G401 (cell line): ENCODE measurements at places on chromosomes 3 and 15. TPM values are rescaled to one million over a fixed set of nuclear protein-coding genes. Genes with fewer than 3 reads are reported as not detected.

The C3orf49 gene
- not detected in 2 replicates for total RNA-seq

The MED12L gene
- not detected in 2 replicates for total RNA-seq

The RPP25 gene
- 28.8 and 31.8 TPM in 2 replicates for total RNA-seq

The WDR5B gene
- 1.5 and 3.5 TPM in 2 replicates for total RNA-seq

The ATP8B4 gene
- total RNA-seq, result 3.5 TPM in 1 of 2 replicates, not detected in the other

The LEKR1 gene
- total RNA-seq, result not detected in 2 replicates

The CCR1 gene
- 16.2 and 23.0 TPM in 2 replicates for total RNA-seq

The GPR87 gene
- 0.20 TPM in 1 of 2 replicates, not detected in the other for total RNA-seq

The TMOD2 gene
- total RNA-seq, result 0.03 TPM in 1 of 2 replicates, not detected in the other

The MNS1 gene
- total RNA-seq, result 1.3 and 2.1 TPM in 2 replicates

The DENND4A gene
- 3.8 and 12.2 TPM in 2 replicates for total RNA-seq

The IL12A gene
- 0.49 and 1.4 TPM in 2 replicates for total RNA-seq

The RARRES1 gene
- not detected in 2 replicates for total RNA-seq

The ZDHHC3 gene
- total RNA-seq, result 93.2 and 98.2 TPM in 2 replicates

The ECE2 gene
- total RNA-seq, result not detected in 2 replicates

The MUC13 gene
- total RNA-seq, result not detected in 2 replicates

The ARHGEF3 gene
- 12.7 and 13.8 TPM in 2 replicates for total RNA-seq

The IL17RC gene
- 12.2 and 22.5 TPM in 2 replicates for total RNA-seq

The IMPG2 gene
- total RNA-seq, result not detected in 2 replicates

The IFRD2 gene
- total RNA-seq, result 88.7 and 97.4 TPM in 2 replicates

The SPATA12 gene
- not detected in 2 replicates for total RNA-seq

The CCK gene
- total RNA-seq, result not detected in 2 replicates

The FSTL1 gene
- total RNA-seq, result 117 and 179 TPM in 2 replicates

The PLCH1 gene
- 12.8 and 14.8 TPM in 2 replicates for total RNA-seq

The SMAD6 gene
- 84.0 and 102 TPM in 2 replicates for total RNA-seq

The C15orf61 gene
- total RNA-seq, result 18.5 and 19.9 TPM in 2 replicates

The ZNF619 gene
- total RNA-seq, result 5.4 and 7.8 TPM in 2 replicates

The NPHP3 gene
- 26.3 and 29.3 TPM in 2 replicates for total RNA-seq

The GLDN gene
- total RNA-seq, result not detected in 2 replicates

The PATL2 gene
- not detected in 2 replicates for total RNA-seq

The MASP1 gene
- total RNA-seq, result not detected in 2 replicates

The DRD3 gene
- not detected in 2 replicates for total RNA-seq

The CDCP1 gene
- not detected in 2 replicates for total RNA-seq

The STARD5 gene
- not detected in 2 replicates for total RNA-seq

The LIPC gene
- not detected in 2 replicates for total RNA-seq

The CCR5 gene
- total RNA-seq, result 0.20 and 0.31 TPM in 2 replicates

The RASGRP1 gene
- not detected in 2 replicates for total RNA-seq

The MLF1 gene
- 58.3 and 91.5 TPM in 2 replicates for total RNA-seq

The ZBBX gene
- not detected in 2 replicates for total RNA-seq

The CACNA2D2 gene
- 1.9 and 2.0 TPM in 2 replicates for total RNA-seq

The RASL12 gene
- not detected in 2 replicates for total RNA-seq

The FAM81A gene
- not detected in 2 replicates for total RNA-seq

The TGM5 gene
- total RNA-seq, result not detected in 2 replicates
